ENCODE measurements at places on chromosomes 12 and 14.
A peak's percentile ranks its signal among the peaks of the same experiment; 100 is the strongest.

DNA sequence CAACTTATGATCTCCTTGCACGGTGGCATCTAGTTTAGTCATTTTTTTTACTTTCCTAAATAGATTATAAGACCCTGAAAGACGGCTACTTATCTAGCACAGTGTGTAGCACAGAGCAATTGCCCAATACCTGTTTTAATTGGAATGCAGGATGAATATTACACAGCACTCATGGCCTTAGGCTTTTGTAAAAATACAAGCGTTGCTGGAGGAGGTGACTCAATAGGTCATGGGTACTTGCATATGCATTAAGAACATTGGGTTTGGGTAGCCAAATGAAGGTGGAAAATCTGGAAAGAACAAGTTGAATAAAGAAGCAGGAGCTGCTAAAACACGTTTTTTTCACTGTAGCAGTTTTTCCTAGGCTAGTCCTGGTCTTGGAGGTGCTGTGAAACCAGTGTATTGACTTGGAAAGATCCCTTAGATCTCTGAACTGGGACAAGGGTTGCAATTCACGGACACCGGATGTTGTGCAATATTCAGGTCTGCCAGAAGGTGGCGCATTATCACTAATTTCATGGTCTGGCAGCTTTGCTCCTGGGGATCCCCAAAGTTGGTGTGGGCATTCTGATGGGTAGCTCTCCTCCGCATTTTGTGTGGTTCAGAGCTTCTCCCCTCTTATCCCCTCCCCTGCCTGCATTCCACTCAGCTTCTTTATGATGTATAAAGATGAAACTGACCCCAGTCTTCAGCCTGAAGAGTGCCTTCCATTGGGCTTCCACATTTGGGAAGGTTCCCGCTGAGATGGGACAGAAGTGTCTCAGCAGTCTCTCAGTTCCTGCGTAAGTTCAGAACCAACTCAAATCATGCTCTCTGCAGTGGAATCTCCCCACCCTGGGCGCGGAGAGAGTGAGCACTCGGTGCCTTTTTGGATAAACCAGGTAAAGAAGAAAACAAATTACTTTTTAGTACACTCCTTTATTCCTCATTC lies 278.3 kb downstream of the NRXN3 start:
- H3K4me1 ChIP-seq = no peaks in the 10 kb centered on the region

- H3K4me1 ChIP-seq = peaks cover 6% of the 10 kb centered on the region
- H3K36me3 ChIP-seq = no peaks in the 10 kb centered on the region
- H3K4me3 ChIP-seq = no peak overlapping the region
- DNase-seq = peak; percentile 23
These were observed 222.6 kb downstream of the NUAK1 start for GRCh38 chr12:105915997-105916759.

- peak overlapping the region; percentile 99 for H3K27ac ChIP-seq
- H3K27me3 ChIP-seq = no peaks in the 10 kb centered on the region
- DNase-seq = peak; percentile 77
- peaks cover 20% of the 10 kb centered on the region for H3K4me1 ChIP-seq
- H3K36me3 ChIP-seq = no peaks in the 10 kb centered on the region
These were observed 25.0 kb downstream of the PRICKLE1 start for GRCh38 chr12:42564556-42564955.

DNA sequence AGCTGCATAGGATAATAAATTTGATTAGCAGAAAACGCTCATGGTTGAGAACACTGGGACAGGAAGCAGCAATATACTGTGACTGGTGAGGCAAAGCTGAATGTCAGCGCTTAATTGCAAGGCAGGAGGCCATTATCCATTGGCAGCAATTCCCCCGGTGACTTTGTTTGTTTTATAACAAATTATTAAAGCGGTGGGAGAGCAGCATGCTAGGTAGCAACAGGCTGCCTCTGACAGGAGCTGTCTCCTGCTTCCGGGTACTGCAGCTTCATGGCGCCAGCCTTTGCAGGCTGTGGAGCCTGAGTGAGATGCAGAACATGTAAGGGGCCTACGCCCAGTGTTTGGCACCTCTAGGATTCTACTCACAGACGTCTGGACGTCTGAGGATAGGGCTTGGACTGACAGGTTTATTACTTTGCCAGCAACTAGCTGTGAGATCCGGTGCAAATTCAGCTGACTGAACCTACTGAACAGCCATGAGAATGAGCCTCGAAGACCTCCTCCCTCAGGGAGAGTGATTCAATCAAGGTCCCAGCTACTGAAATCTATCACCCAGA lies 82.1 kb upstream of the SSTR1 start:
- no peaks in the 10 kb centered on the region for H3K4me1 ChIP-seq
- no peaks in the 10 kb centered on the region for H3K27me3 ChIP-seq
- H3K27ac ChIP-seq = no peak overlapping the region
- H3K36me3 ChIP-seq = no peaks in the 10 kb centered on the region
- no peak for DNase-seq

GRCh38 chr14:32043624-32044023 lies 33.5 kb upstream of the ARHGAP5 start:
- H3K4me1 ChIP-seq = no peaks in the 10 kb centered on the region
- H3K4me3 ChIP-seq = no peak overlapping the region
- no peaks in the 10 kb centered on the region for H3K36me3 ChIP-seq
- H3K27ac ChIP-seq = no peak overlapping the region
- H3K27me3 ChIP-seq = peaks cover 12% of the 10 kb centered on the region

DNA sequence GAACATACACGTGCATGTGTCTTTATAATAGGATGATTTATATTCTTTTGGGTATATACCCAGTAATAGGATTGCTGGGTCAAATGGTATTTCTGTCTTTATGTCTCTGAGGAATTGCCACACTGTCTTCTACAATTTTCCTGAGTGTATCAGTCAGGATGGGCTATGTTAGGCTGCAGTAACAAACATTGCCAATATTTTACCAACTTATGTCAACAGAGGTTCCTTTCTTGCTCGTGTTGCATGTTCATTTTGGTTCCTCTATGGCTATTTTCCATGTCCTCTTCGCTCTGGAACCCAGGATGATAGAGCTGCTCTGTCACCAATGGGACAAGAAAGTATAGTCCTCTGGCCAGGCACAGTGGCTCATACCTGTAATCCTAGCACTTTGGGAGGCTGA lies 86.7 kb downstream of the ZNF664 start:
- H3K4me1 ChIP-seq = no peaks in the 10 kb centered on the region
- peaks cover 17% of the 10 kb centered on the region for H3K27me3 ChIP-seq
- no peak for DNase-seq
- no peak overlapping the region for H3K27ac ChIP-seq
- H3K4me3 ChIP-seq = no peak overlapping the region

DNA sequence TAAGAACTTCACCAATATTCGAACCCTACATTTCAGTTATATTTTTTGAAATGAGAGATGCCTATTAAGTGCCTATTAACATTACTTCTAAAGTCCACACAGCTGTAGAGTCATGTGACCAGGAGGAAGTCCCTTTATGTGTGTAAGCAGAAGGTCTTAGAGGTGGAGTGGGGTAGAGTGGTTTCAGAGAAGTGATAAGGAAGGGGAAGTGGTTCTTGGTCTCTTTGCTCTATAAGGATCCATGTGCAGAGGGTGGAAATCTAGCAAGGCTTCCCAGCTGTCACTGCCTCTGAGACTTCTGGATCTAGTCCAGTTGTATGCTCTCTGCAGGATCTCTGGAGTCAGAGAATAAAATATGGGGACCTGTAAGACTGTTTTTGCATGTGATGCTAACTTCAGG lies 673.9 kb downstream of the FLRT2 start:
- no peak overlapping the region for H3K27ac ChIP-seq
- no peaks in the 10 kb centered on the region for H3K27me3 ChIP-seq
- DNase-seq = no peak
- no peaks in the 10 kb centered on the region for H3K36me3 ChIP-seq
- H3K4me1 ChIP-seq = no peaks in the 10 kb centered on the region
- no peak overlapping the region for H3K4me3 ChIP-seq

DNA sequence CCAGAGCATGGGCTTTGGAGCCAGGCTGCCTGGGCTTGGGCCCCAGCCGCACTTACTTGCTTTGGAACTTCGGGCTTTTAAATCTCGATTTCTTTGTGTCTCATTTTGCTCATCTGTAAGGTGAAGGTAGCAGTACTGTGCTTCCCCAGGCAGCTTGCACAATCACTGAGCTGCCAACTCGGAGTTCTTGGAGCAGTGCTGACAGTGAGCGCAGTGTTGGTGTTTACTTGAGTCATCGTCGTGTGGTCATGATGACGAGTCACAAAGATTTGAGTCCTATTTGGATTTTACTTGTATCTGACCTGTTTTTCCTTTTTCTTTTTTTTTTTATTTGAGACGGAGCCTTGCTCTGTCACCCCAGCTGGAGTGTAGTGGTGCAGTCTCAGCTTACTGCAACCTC lies 31.3 kb upstream of the ATF1 start:
- no peak overlapping the region for H3K27ac ChIP-seq
- DNase-seq = peak; percentile 97
- H3K4me3 ChIP-seq = no peak overlapping the region
- no peaks in the 10 kb centered on the region for H3K27me3 ChIP-seq
- H3K4me1 ChIP-seq = peaks cover 6% of the 10 kb centered on the region

DNA sequence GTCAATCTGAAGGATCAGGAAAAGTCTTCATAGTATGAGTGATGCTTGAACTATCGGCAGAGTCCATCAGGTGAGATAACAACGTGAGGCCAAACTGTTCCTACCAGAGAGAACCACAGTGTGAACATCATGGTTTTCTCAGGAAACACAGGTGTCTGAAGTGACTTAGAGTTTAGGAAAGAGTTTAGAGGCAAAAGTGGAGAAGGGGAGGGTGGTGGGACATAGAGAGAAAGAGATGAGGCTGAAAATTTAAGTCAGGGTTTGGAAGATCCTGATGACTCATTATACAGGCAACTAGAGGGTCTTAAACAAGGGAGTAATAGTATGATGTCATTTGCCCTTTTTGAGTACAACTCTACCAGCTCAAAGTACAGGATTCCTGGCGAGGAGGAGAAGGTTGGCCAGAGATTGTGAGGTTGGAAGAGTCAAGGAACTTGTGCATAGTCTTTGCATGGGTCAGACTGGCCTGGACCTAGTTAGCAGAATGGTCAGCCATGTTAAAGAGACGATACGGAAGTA lies 16.0 kb downstream of the CPNE8 start:
- no peak overlapping the region for H3K27ac ChIP-seq
- no peaks in the 10 kb centered on the region for H3K4me1 ChIP-seq
- no peaks in the 10 kb centered on the region for H3K27me3 ChIP-seq
- no peak overlapping the region for H3K4me3 ChIP-seq
- no peak for DNase-seq

GRCh38 chr12:29726321-29726692 lies 57.4 kb downstream of the TMTC1 start:
- DNase-seq = peak; percentile 38
- no peaks in the 10 kb centered on the region for H3K27me3 ChIP-seq
- H3K4me1 ChIP-seq = peaks cover 10% of the 10 kb centered on the region
- peaks cover 5% of the 10 kb centered on the region for H3K36me3 ChIP-seq

- no peak overlapping the region for H3K27ac ChIP-seq
- no peaks in the 10 kb centered on the region for H3K4me1 ChIP-seq
- DNase-seq = peak; percentile 8
- no peak overlapping the region for H3K4me3 ChIP-seq
These were observed 25.0 kb upstream of the SYCP3 start for GRCh38 chr12:101764051-101764792.

DNA sequence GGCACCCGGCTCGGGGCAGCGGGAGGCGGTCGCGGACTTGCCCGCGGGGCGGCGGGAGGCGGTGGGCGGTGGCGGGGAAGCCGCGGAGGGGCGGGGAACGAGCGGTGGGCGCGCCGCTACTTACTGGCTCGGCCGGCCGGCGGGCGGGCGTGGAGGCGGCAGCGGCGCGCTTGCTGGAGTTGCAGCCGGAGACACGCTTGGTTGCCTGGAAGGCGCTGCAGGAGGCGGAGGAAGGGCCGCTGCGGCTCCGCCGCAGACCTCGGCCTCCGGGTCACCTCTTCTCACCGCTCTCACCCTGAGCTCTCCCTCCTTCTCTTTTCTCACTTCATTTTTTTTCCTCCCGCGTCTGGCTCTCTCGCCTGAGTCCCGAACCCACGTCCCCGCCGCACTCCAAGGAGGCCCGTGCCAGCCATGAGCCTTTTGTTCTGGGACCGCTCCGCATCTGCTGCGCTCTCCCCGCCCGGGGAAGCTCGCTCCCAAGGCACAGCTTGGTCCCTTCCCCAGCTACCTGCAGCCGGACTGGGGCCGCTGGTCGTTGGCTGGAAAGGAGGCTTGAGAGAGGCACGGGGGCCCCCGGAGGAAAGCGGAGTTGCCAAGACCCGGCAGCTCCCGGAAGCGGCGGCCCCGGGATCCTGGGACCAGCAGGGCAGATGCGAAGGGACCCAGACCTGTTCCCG lies 592 bp upstream of the KCNK10 start:
- H3K4me1 ChIP-seq = peaks cover 3% of the 10 kb centered on the region
- peak overlapping the region; percentile 24 for H3K4me3 ChIP-seq
- peak; percentile 1 for DNase-seq
- H3K36me3 ChIP-seq = no peaks in the 10 kb centered on the region

- no peak overlapping the region for H3K27ac ChIP-seq
- H3K36me3 ChIP-seq = peaks cover 18% of the 10 kb centered on the region
- H3K4me1 ChIP-seq = peaks cover 27% of the 10 kb centered on the region
- DNase-seq = peak; percentile 41
These were observed 39.3 kb downstream of the PITPNM2 start for GRCh38 chr12:123111498-123112165.

DNA sequence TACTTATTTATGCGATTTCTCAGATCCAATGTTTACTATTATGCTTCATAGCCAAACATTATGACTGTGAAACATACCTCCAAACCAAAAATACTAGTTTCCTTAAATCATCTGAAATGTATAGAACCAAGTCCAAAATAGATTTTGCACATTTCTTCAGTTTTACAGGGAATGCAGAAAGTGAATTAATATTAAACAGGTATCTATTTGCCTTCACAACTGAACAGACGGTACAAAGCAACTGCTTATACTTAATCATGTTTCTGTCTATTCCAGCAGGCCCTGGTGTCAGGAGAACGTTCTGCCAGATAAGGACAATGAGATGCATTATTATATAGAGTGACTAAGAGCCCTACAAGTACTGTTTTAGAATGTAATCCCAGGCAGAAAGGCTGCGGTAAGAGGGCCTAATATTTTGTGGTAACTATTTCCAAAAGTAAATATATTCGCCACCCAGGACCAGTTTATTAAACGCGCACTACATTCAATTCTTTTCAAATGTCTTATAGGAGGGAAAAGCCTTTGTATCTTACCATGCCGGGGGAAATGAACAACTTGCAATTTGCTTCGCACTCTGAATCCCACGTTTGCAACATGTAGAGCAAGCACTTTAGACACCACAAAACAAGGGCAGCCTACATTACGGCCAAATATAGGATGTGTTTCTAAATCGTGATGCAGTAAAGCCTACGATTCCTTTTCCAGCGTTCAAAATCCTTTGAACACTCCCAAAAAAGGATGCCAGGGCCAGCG lies 1.5 kb downstream of the CORO1C start:
- H3K27me3 ChIP-seq = no peaks in the 10 kb centered on the region
- H3K27ac ChIP-seq = peak overlapping the region; percentile 99
- no peak for DNase-seq
- peaks cover 2% of the 10 kb centered on the region for H3K36me3 ChIP-seq
- H3K4me3 ChIP-seq = peak overlapping the region; percentile 90
- H3K4me1 ChIP-seq = peaks cover 13% of the 10 kb centered on the region

GRCh38 chr14:105894978-105895881 lies 368.8 kb downstream of the TMEM121 start:
- H3K27ac ChIP-seq = no peak overlapping the region
- no peak for DNase-seq
- H3K4me3 ChIP-seq = no peak overlapping the region
- H3K36me3 ChIP-seq = no peaks in the 10 kb centered on the region

Measured in IMR-90 (cell line).